Gastrocnemius medialis (tissue), 4 donors: ENCODE measurements at places on chromosomes 3 and 15.

DNA sequence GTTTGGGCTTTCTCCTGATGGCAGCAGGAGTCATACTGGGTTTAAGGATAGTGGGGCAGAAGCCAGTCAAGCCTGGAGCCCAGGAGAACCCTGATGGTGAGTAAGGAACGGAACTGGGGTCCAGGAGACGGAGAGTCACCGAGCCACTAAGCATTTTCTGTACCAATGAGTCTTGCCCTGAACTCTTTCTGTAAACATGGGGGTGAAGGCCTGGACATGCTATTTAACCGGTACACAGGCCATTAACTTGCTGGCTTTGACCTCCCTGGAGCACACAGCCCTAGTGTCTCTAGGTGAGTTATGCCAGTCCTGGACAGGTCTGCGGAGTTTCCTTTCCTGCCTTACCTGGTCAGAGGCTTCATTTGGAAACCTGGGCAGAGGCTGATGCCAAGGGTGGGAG lies 3.9 kb downstream of the SLC6A6 start:
- no peak for DNase-seq

DNA sequence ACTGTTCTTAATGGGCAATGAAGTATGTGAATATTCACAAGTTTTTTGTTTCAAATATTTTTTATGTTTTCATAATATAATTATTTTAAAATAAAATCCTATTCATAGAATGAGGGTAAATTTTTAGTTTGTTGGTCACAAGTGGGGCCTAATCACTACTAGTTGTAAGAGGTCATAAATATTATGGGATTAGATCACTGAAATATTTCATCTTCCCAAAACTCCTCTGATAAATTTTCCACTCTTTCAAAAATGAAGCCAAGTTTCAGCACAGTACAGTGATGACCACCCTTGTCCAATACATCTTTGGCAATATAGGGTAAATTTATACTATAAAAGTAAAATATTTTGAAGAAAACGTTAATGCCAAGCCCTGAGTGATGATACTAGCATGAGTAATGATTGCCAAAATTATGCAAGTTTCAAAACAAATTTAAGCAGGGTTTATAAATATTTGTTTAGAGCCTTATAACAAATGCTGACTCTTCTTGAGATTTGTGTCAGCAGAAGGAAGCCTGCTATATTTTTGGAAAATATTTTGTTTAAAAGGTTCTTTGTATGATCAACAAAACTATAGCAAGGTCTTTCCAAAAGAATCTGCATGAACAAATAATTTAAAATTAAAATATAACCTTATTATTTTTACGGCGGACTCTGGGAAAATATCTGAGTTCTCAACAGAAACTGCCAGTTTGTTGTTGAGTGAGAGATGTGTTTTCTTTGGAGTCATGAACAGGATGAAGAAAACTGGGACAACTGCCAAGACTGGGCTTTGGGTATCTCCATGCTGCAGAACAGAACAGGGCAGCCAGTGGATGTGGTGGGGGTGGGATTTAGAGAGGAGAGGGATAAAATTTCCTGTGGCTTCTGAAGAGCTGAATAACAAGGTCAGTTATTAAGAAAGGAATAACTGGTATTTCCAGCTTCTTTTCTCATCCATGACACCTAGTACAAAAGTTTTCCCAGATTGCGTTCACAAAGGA lies 17.9 kb upstream of the TM4SF1 start:
- no peak for DNase-seq

DNA sequence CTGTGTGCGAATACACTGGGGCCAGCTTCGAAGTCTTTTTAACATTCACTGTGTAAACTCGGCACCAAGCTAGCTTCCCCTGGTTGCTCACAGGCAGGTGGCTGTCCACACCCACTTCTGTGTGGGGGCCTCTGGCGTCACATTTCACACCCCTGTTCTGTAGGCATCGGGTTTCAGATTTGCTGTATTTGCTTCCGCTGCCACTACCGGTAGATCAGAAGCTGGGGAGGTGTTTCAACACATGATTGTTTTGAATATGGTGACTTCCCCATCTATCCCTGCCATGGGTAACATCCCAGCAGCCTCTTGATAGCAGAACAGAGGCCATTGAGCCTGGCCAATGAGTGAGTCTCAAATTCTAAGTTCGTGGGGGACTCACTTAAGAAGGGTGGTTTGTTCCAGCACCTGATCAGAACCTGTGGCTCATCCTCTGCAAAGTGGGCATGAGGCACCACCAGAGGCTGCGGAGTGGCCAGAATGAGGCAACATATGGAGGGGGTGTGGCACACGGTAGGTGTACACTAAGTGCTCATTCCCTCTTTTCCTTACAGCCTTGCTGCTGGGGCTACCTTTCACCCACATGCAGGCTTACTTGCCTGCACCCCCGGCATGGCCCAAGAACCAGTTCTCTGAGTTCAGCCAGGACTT lies 61.5 kb downstream of the IQSEC1 start:
- peak; percentile 50 for DNase-seq

- no peak for DNase-seq
Observed at GRCh38 chr3:161781381-161781780, 284.8 kb downstream of the OTOL1 start.

GRCh38 chr3:2568156-2568555 lies 469.5 kb downstream of the CNTN4 start:
- DNase-seq = no peak

GRCh38 chr15:100703671-100704070 lies 101.3 kb downstream of the ASB7 start:
- DNase-seq = no peak

DNA sequence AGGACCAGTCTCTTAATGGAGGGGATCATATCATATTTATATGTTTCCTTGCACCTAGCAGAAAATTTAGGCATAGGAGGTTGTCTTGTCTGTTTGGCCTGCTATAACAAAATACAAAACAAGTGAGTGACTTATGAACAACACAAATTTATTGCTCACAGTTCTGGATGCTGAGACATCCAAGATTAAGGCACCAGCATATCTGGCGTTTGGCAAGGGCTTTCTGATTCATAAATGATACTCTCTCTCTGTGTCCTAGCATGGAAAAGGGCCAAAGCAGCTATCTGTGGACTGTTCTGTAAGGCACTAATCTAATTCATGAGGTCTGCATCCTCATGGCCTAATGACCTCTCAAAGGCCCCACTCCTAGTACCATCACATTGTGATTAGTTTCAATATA lies 683.0 kb downstream of the NR2F2 start:
- no peak for DNase-seq

DNA sequence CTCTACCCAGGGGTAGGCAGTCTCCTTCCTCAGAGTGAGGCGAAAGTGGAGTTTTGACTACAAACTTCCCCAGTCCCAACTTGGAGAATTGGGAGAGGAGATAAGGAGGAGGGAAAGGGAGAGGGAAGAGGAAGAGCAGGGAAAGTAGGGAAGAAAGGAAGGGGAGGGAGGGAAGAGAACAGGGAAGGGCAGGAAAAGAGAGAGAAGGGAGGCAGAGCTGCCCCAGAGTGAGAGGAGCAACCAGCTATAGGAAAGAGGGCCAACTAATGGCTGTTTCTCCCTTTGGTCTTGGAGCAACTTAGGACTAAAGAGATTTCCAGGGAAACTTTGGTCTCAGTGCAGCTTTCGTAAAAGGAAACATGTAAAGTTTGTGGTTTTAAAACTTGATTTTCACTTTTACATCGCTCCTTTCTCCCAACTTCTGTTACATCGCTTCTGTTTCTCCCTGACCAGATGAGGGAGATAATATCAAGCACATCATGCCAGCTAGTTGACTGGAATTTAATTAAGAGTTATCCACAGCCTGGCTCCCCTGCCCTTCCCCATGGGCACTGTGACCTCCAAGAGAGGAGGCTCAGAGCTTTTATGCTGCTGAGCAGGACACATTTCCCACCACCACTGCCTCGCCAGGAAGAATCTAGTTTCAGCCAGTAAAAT lies 1.4 kb downstream of the CA12 start:
- no peak for DNase-seq

DNA sequence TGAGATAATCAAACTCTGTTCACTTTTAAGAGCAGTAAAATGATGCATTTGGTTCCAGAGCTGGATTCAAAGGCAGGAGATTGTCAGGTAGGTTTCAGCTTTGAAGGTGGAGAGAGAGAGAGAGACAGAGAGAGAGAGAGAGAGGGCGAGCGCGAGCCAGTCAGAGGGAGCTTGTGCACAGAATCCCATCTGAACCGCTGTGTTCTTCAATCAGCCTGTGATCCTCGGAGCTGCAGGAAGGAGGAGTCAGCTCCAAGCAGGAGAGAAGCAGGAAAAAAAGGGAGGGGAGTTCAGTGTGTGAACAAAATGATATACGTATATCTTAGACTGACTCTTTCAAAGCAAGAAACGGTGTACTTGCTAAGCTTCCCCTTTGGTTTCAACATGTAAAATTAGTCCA lies at the start of gene GPR149:
Gene GPR149, minus strand, starts transcription at position 177 of the 400 bp plus-strand sequence. CDS start 575 bp downstream, outside the sequence.
- DNase-seq = no peak

- peak; percentile 74 for DNase-seq
Observed at GRCh38 chr15:84878504-84878903, 6.0 kb upstream of the SLC28A1 start.

- DNase-seq = no peak
Observed at GRCh38 chr3:149424918-149425317, 47.5 kb upstream of the TM4SF1 start.
